ENCODE measurements at places on chromosomes 13 and 19.

DNA sequence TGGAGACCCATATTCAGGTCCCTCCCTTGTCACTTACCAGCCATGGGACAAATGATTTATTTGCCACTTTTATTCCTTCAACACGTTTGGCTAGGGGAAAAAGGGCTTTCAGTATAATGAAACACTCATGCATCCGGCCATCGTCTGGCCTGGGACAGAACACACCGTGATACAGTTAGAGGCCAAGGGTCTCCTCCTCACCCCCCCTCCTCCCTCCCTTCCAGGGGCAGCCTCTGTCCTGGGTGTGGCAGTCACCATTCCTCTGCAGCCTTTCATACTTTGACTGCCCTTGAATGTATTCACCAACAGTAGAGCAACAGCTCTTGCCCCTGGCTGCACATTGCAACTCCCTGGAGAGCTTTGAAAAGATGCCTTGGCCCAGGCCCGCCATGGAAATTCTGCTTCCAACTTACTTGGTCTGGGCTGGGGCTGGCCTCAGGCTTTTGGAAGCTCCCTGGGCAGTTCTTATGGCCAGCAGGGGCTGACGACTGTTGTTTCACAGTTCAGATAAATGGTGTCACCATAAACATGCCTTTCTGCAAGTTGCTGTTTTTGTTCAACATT is 3.0 kb downstream of the PAK4 start:
- DNase-seq = no peak

- DNase-seq = peak; percentile 88
Measured at GRCh38 chr19:38683393-38684077, 36.1 kb downstream of the ACTN4 start.

DNA sequence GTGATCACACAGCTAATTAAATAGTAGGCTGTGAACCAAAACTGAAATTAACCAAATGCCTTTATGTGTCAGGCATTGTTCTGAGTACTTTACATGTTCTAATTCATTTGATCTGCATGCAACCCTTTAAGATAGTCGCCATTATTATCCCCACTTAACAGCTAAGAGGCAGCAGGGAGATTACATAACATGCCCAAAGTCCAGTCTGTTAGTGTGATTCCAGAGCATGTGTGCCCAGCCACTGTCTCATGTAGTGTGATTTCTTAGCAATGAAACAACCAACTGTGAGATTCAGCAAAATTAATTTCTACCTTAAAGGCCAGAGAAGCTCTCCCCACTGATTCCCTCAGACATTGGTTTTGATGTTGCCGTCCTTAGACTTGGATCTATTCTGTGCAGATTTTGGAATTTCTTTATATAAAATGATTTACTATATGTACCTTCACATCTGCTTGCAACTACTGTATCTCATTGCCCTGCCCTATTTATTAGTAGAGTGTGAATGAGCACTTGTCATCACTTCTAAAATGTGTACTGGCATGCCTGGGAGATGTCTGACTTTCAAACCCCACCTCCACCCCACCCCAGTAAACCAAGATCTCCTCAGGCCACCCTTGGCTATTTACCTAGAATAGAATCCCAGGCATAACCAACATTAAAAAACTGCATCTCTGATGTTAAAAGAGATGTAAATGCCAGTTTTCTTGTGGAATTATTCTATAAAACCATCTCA is 41.2 kb downstream of the POLR1D start:
- DNase-seq = no peak

DNA sequence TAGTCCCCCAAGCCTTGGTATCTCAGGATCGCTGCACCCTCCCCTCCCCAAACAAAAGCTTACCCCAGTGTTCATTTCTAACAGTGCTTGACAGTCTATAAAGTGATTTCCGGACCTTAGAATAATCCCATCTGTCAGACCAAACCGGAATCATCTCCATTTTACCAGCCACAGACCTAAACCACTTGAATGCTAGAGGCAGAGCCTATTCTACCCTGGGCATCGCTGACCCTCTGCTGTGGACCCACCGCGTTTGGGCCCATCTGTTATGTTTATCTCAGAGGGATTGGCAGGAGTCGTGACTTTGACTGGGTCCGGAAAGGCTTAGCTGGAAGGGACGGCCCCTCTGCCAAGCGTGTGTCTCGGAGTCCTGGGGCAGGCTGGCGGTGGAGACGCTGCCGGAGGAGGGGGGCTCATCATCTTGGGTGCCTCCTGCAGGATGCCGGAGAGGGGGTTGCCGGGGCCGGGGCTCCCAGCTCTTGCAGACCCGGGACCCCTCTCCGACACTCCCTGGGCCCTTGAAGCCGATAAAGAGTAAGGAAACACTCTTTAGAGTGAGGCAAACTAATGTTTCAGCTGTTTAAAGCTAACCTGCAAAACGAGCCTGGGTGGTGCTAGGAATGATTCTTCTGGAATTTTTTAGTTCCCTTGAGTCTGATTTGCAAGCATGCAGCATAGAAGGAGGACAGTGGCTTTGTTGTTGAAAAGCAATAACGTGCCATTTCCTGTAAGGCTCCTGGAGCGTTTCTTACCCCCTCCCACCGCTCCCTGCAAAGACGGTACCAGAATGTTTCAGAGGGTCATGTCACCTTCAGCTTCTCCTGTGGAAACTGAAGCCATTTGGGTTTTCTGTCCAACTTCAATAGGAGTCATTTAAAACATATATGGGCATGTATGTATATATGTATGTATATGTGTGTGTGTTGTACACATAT is 1.3 kb downstream of the SLC25A42 start:
- peak; percentile 24 for DNase-seq

DNA sequence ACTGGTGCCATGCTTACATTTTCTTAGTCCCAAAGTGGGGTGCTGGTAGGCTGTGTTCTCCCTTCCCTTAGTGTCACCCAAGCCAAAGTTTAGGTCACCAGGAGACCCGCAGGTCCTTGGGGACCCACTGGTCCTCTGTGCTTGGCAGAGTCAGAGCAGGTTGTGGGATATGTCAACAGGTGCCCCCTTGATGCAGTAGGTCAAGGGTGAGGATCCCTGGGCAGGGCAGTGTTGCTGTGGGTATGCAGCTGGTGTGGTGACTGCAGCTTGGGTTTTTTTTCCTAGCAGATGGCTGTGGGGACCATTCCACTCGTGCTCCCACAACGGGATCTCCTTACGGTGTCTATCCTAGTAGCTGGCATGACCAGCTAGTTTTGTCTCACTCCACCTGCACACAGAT is 23.7 kb downstream of the NHLRC3 start:
- DNase-seq = no peak

GRCh38 chr13:30832845-30833332 is 73.2 kb upstream of the MEDAG start:
- peak; percentile 85 for DNase-seq

GRCh38 chr13:24249624-24250023 is 59.8 kb upstream of the C1QTNF9 start:
- DNase-seq = no peak

- no peak for DNase-seq
Measured at GRCh38 chr13:76386321-76386720, 499.9 kb downstream of the KCTD12 start.

- DNase-seq = no peak
Measured at GRCh38 chr19:12521996-12522395, 29.3 kb downstream of the ZNF564 start.

GRCh38 chr19:12465211-12465610 is 19.4 kb downstream of the ZNF709 start:
- DNase-seq = peak; percentile 39

GRCh38 chr19:29836409-29836825 is 24.6 kb downstream of the CCNE1 start:
- no peak for DNase-seq

DNA sequence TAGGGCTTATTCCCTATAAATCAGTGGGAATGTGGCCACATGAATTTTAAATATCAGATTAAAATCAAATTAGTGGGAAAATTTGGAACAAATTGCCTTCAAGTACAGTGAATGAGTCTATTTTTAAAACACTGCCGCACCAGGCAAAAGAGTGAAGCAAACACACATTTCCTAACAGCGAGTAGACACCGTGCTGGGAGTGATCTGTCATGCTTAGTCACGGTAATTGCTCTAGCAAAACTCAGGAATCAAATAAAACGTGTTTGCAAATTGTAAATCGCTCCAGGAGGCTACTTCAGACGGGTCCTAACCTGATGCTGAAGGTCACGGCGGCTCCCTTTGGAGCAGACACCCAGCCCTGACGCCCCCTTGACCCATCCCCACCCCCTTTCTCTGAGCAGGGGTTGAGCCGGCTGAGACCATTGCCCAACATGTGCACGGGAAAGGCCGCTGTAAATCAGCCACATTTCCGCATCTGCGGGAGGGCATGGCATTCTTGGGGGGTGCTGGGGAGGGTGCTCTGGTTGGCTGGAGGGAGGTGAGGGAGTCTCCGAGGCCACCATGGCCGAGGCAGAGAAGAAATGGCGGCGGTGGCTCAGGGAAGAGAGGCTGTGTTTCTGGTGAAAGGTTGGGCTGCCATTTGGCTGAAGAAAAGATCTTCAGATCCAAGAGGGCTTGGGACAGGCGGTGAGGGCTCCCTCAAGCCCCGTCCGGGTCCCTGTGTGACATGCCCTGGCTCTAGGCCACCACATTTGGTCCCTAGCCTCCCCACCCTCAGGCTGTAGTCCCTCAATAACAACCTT is 8.9 kb downstream of the CEBPA start:
- DNase-seq = peak; percentile 65

DNA sequence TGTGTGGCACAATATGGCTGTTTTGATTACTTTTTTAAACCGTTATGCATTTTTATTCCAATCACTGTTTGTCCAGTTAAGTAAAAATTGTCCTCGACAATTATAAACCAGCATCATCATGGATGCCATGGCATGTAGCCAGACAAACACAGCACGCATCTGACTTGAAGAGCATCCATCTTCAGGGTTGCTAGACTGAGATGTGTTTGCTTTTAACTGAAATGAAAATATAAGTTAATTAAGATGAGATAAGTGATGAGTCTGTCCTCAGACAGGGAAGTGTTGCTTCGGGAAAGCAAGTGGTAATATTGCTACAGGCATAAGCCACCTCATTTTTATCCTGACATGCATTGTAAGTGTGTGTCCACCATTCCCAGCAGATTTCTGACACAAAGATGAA is 92.8 kb upstream of the TPP2 start:
- DNase-seq = no peak

DNA sequence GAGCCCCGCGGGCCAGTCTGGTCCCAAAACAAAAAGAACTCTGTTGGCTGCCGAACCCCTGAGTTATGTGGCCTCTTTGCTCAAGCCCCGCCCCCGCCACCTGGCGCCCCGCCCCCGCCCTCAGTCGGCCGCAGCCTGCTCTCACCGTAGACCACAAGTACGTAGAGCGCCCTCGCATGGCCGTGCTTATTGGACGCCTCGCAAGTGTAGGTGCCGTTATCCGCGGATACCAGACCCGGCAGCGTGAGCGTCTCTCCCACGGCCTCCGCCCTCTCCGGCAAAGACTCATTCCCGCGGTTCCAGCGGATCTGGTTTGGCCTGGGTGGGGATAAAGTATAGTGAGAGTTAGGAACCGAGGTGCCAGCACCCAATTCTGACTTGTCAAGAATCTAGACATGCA is 5.5 kb upstream of the ZNF428 start:
- DNase-seq = peak; percentile 88

DNA sequence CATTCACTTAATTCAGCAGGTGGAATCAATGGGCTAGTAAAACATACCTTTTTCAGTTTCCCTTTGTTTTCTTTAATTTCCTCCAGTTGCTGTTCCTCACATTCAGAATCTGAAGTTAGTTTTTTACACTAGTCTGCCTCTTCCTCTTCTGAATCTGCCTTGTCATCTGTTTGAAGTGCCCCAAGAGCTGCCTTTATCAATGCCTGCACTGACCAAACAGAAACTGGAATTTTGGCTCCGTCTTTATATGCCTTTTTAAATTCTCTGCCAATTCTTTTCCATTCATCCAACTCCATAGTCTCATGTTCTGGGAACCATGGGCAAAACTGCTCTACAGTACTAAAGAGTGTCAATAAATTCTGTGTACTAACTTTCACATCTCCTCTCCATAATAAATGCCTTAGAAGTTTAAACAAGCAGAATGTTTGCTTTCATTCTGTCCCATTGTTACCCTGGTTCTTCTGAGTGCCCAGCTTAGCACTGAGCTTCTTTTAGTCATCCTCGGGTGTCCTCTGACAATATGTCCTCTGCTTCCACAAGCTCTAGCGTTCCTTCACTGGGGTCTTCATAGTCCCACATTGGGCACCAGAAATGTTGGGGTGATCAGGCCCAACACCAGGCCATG is 154.2 kb downstream of the ZNF486 start:
- no peak for DNase-seq

Data from hematopoietic multipotent progenitor cell (in vitro differentiated cells).